ENCODE measurements at places on chromosomes 4 and X. TPM values are rescaled to one million over a fixed set of nuclear protein-coding genes. Genes with fewer than 3 reads are reported as not detected.

The RAPGEF2 gene
- total RNA-seq, result 40.1 TPM

The TEC gene
- 0.79 TPM for total RNA-seq

The RAB33B gene
- total RNA-seq, result 8.8 TPM

The GPM6B gene
- total RNA-seq, result 7.7 TPM

The XAGE1A gene
- total RNA-seq, result not detected

The NDP gene
- 0.34 TPM for total RNA-seq
